Posterior vena cava (tissue), 2 donors: ENCODE measurements at places on chromosomes 6 and 20. TPM values are rescaled to one million over a fixed set of nuclear protein-coding genes. Genes with fewer than 3 reads are reported as not detected.
A peak's percentile ranks its signal among the peaks of the same experiment; 100 is the strongest.

GRCh38 chr20:36655004-36655403 is 9.0 kb upstream of the SLA2 start:
- DNase-seq = peak; percentile 28

DNA sequence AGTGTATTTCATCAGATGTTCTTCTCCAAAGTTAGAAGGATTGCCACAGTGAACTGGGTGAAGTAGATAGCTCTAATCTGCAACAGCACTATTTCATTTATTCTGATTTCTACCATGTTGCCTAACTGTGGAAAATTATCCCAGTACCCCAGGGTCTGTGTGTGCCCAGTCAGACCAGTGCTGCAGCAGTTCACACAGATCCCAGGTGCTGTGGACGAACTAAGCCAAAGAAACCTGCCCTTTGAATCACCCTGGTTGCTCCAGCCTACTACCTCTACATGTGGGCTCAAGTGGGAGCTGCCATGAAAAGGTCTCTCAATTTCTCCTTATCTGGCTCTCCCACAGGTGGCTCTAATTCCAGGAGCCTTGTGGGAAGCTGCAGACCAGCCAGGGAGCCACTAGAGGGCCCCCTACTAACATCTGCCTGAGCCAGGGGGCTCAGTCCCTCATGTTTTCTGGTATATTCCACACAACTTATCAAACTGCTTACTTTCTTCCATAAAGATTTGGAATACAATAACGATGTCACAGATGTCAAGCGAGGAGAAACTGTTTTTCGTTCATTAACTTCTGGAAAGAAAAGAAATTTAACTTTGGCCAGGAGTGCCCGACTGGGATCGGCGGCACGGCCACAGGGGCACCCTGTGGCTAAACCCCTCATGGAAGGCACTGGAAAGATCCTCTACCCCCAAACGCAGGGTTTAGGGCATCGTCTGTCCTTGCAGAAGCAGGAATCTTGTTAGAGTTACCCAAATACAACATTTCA is 31.6 kb upstream of the LY86 start:
- DNase-seq = no peak

DNA sequence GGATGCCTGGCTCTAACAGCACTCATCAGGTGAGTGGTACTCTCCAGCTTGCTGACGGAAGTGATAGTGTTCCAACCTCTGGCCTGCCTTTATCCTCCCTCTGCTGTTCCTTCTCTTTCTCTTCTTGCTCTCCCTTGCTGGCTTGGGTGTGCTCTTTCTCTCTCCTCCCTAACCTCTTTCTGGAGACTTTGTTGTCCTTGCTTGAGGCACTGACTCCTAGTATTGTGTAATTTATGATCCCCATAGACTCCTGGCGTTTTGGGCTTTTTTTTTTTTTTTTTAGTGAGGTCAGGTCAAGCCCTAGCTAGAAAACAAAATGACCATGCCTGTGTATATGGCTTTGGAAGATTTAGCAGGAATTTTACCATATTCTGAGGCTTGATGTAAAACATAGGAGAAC is 84.7 kb upstream of the MRAP2 start:
- no peak for DNase-seq

DNA sequence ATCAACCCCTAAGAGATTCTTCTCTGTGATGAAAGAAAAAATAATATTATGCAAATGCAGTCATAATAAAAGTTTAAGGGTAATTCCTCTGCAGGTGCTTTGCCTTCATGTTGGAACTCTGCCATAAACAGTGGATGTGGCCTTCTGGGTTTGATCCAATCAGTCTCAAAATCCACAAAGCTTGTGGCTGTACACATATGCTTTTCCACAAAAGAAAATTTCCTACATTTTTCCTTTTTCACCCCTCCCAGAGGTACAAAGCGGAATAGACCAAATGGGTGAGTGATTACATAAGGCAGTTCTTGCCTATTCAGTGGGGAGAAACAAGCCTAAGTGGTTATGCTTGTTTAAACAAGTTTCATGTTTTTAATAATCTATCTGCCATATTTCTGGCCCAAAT is 16.7 kb downstream of the CALHM5 start:
- no peak for DNase-seq

PRR18 gene
- not detected for total RNA-seq

VSTM2L gene
- total RNA-seq = 6.4 TPM

MUC22 gene
- not detected for total RNA-seq
